ENCODE measurements at places on chromosomes 7 and 10.

DNA sequence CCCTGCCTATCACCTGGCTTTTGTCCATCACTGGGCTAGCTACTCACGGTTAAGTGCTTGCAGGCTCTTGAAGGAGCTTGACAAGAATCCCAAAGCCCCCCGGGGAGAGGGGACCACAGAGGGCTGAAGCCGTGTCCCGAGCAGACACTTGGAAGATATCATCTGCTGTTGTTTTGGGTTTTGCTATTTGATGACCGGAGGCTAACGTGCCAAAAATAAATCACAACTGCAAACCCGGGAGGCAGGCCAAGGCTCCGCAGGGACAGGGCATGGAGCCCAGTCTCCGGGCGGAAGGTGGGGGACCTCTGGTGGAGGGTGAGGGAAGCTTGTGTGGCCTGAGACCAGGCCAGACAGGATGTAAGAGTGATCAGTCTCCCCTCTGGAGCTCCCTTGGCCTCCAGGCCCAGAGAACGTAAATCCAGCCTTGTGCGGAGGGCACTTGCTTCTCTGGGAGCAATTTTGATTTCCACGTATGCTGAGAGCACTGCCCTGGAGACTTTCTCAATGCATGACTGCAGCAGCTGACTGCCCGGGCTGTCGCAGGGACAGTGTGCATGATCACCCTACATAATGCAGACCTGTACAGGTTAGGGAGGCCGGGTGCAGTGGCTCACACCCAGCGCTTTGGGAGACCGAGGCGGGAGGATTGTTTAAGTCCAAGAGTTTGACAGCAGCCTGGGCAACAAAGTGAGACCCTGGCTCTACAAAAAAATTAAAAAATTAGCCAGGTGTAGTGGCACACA, at the start of gene PHKG1:
Gene PHKG1, minus strand, starts transcription at position 164 of the 743 bp plus-strand sequence. CDS start 4,011 bp downstream, outside the sequence.
- DNase-seq = peak; percentile 83

GRCh38 chr7:2403718-2404648, 572 bp downstream of the CHST12 start:
- DNase-seq = peak; percentile 42

DNA sequence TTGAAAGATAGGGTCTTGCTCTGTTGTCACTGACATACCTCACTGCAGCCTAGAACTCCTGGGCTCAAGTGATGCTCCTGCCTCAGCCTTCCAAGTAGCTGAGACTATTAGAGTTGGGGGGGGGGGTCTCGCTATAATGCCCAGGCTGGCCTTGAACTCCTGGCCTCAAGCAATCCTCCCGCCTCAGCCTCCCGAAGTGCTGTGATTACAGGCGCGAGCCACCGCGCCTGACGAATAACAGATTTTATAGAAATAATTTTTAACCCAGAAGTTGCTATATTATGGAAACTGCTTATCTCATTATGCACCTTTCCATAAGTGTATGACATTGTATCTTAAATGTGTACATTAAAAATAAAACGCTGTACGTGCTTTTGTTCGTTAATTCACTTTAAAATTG, 846 bp downstream of the ANKRD26 start:
- no peak for DNase-seq

DNA sequence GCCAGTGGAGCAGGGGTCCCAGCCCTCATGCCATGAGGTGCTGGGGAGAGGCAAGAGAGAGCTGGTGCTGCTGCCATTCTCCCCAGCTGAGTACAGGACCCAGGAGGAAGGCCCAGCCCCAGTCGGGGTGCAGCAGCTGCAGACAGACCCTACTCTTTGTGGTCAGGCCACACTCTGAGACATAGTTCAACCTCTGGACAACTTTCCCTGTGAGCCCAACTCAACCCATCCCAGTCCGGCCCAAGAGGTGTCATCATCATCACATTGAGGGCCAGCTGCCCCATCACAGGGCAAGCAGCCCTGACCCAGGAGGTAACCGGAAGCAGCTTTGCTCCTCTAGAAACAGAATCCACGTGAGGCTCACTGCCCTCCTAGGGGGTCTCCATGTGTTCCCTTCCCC, 133.8 kb upstream of the KCNMA1 start:
- DNase-seq = no peak

GRCh38 chr7:110835218-110835617, 255.7 kb upstream of the LRRN3 start:
- DNase-seq = no peak

DNA sequence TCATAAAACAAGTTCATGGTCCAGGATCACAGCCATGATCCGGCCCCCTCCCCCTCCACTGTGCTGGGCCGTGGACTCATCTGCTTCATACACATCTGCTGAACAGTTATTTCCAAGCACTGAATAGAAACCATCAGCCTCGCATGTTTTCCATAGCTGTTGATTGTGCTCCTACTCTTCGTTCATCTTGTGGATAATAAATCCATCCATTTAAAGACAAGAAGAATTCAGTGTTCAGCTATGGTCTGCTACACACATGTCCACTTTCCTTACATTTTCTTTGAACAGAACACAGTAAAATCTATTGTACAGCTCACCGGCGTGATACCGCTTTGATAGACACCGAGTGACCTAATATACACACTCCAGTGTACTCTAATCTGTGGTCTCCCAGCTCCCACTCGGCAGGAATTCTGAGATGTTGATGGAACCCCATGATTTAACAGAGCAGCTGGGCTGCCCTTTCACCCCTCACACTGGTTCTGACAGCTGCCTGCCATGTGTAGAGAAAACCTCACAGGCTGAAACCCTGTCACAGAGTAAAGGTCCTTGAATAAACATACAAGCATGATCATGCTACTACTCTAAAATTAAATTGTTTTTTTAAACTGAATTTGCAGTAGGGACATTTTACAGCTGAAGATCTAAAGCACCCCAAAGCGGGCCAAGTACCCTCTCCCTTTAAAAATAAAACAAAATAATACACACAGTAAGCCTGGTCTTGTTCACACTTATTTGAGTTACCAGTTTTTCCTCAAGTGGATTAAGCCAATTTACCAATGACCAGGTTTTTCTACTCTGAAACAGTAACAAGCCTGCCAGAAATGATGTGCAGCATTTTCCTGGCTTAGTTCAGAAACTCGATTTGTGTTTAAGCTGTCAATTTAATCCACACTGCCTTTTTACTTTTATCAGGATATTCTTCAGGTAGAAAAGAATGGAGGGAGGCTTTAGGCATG, 95.1 kb upstream of the FZD1 start:
- no peak for DNase-seq

DNA sequence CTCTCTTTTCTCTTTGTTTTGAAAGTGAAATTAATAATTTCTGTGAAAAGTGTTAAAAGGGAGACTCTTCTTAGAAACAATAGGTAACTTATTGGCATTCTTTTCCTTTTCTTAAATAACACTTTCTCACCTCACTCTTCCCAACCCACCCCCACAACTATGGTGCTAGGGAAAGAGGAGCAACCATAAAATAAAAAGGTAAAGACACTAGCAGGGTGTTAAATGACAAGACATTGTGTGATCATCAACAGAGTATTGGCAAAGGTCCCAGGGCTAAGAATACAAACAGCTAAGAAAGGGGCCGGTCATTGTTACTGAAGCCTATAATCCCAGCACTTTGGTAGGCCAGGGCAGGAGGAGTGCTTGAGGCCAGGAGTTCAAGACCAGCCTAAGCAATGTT, 183.7 kb downstream of the NEBL start:
- no peak for DNase-seq

GRCh38 chr10:16441173-16441840, 4.5 kb downstream of the PTER start:
- DNase-seq = peak; percentile 36

DNA sequence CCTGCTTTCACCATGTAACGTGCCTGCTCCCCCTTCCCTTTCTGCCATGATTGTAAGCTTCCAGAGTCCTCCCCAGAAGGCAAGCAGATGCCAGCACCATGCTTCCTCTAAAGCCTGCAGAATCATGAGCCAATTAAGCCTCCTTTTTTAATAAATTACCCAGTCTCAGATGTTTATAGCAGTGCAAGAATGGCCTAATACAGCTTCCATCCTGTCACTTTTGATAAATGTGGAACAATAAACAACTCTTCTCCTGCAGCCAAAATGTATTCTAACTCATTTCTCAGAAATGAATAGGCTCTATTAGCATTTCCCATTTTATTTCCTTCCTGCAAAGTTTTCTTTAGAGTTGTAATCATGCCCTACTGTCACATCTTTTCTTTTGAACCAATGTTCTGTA, 43.4 kb downstream of the C7orf25 start:
- no peak for DNase-seq

- DNase-seq = peak; percentile 63
These were observed at the start of gene PARD3 for GRCh38 chr10:34815185-34816084. TSS of gene PARD3 (minus strand) at chr10:34815296. CDS start at chr10:34814995, 301 bp downstream.

DNA sequence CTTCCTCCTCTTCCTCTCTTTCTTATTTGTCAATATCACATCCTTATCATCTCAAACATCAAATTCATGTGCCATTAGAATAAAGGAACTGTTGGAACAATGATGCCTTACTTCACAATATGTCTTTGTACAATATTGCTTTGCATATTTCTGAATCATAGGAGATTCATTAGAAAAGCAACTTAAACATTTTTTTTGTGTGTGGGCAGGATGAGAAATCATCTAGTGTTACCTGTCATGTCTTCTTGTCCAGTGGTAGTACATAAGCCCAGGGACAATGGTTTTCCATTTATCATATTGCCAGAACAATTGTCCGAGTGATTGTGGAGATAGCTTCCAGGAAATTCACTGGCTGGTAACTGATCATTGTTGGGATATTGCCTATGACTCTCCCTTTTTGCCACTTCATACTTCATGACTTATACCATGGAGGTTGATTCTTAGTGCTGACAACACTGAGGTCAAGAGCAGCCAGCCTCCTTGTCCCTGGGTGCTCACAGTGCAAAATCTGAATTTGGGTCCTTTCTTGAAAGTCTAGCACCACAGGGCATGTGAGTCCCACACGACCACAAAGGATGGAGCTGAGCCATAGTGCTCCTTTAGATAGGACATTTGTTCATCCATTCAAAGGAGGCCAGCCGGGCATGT, 215.0 kb downstream of the MDFIC start:
- no peak for DNase-seq

- no peak for DNase-seq
These were observed 77.2 kb downstream of the HIF1AN start for GRCh38 chr10:100612601-100613595.

- no peak for DNase-seq
These were observed 372.9 kb downstream of the GALNT17 start for GRCh38 chr7:71504697-71505441.

DNA sequence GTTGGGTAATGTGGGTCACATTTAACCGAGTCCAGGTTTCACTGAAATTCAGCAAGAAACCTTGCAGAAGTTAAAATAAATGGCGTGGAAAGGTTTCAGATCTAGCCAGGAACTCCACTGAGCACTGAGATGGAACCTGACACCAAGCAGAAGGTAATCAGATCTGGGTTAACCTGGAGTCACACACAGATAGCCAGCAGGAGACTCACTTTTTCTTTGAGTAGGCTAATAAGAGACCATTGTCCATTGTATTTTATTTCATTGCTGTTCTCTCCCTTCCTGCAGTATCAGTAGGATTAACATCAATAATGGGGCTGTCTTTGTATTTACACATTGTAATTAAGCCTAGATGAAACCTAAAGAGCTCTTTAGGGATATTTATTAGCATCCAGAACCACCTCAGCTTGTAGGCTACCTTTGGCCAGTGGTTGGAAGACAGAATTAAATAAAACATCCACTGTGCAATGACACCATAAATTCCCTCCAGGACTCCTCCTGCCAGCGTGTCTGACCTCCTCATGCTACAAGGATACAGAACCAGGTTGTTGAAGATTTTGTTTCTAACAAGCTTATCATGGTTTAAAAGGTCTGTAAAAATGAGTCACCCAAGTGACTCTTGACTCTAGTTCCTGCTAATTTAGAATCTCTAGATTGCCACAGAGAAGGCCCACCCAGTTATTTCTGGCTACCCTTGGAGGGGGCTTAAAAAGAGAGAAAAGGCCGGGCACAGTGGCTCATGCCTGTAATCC, 151.1 kb downstream of the SORCS1 start:
- DNase-seq = no peak
